ENCODE measurements at places on chromosomes 13 and 19. TPM values are rescaled to one million over a fixed set of nuclear protein-coding genes. Genes with fewer than 3 reads are reported as not detected.

- peaks cover 6% of the 10 kb centered on the region for H3K4me1 ChIP-seq
- no peaks in the 10 kb centered on the region for H3K36me3 ChIP-seq
- H3K27ac ChIP-seq, result no peak overlapping the region
- no peak overlapping the region for H3K4me3 ChIP-seq
These were observed 3.8 kb upstream of the ANGPTL4 start for GRCh38 chr19:8360196-8360595.

DNA sequence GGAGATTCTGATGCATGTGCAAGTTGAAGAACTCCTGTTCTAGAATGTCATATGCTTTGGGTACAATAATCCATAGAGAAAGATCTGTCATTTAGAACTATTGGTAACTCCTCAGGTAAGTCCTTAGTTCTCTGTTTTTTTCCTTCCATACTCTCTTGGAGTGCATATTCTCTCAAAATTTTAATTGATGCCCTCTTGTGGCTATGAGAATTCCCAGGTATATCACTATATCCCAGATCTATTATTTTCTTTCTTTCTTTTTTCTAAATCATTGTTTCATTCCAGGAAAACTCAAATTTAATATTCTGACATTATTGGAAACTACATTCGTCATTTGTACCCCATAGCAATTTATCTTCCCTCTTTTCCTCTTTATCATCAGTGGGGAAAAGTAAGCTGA is 485.4 kb downstream of the KLF5 start:
- no peak for DNase-seq
- peaks cover 5% of the 10 kb centered on the region for H3K4me1 ChIP-seq
- no peaks in the 10 kb centered on the region for H3K27me3 ChIP-seq
- H3K4me3 ChIP-seq, result no peak overlapping the region

DNA sequence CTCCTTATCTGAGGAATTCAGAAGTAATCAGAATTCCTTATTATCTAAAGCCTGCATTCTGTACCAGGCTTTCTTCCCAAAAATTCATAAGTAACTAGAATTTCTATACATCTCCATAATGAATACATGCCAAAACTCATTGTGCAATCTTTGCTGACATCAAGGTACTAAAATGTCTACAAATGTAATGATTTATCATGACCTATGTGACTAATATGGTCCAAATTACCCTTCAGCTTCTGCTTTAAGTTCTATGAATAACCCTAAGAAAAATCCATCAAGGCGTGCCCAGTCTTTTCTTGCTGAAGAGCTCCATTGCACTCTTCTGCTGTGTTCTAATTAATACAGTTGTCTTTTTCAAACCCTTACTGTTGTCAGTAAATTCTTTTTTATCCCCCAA is 58.5 kb upstream of the SLITRK1 start:
- no peaks in the 10 kb centered on the region for H3K36me3 ChIP-seq
- no peak overlapping the region for H3K4me3 ChIP-seq
- no peak for DNase-seq

DNA sequence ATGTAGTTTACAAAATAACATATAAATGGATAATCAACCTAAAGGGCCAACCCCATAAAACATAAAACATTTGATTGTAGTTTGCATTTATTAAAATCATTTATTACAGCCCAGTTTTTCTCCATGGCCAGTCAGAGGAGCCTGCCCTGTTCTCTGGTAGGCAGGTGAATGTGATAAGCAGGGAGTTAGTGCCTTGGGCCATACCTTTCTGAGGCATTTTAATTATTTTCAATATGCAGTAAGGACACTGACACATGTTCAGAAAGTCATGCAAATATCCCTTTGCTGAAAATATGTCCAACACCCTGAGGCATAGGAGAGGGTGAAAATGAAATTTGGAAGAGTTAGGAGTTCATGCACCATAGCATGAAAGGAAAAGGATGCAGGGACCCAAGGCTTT is 242.6 kb upstream of the EDNRB start:
- H3K36me3 ChIP-seq, result no peaks in the 10 kb centered on the region
- H3K4me1 ChIP-seq, result no peaks in the 10 kb centered on the region
- no peak for DNase-seq

GRCh38 chr13:100675661-100676129 is 1.1 kb upstream of the TMTC4 start:
- peak; percentile 30 for DNase-seq
- no peaks in the 10 kb centered on the region for H3K36me3 ChIP-seq
- H3K4me1 ChIP-seq, result peaks cover 12% of the 10 kb centered on the region
- H3K27me3 ChIP-seq, result peaks cover 13% of the 10 kb centered on the region
- H3K4me3 ChIP-seq, result peak overlapping the region; percentile 88

- no peaks in the 10 kb centered on the region for H3K27me3 ChIP-seq
- H3K36me3 ChIP-seq, result no peaks in the 10 kb centered on the region
- H3K4me3 ChIP-seq, result no peak overlapping the region
- H3K4me1 ChIP-seq, result peaks cover 22% of the 10 kb centered on the region
- H3K27ac ChIP-seq, result 0 out of 2 replicates have a peak overlapping the region, but pooled peaks have one; percentile 39
These were observed 49.7 kb upstream of the EHD2 start for GRCh38 chr19:47663435-47663910.

- H3K27ac ChIP-seq, result no peak overlapping the region
- H3K36me3 ChIP-seq, result peaks cover 8% of the 10 kb centered on the region
- H3K27me3 ChIP-seq, result no peaks in the 10 kb centered on the region
- DNase-seq, result no peak
These were observed 2861.4 kb upstream of the PCDH20 start for GRCh38 chr13:64277097-64277496.

DNA sequence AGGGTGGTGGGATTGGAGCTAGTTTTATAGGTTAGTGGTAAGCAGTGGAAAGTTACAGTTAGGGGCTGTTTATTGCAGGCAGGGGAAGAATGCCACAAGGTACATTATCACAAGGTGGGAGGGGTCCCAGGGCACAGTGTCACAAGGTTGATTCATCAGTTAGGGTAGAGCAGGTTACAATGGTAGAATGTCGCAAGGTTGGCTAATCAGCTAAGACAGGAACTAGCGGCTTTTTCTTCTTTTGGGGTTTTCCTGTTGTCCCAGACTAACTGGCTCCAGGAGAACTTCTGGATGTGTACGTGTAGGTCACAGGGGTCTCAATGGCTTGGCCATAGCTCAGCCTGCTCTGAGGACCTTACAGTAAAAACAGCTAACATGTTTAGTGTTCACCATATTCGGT is 1221.1 kb downstream of the SLITRK1 start:
- H3K4me3 ChIP-seq, result no peak overlapping the region
- H3K27me3 ChIP-seq, result no peaks in the 10 kb centered on the region
- DNase-seq, result no peak
- H3K27ac ChIP-seq, result no peak overlapping the region
- no peaks in the 10 kb centered on the region for H3K36me3 ChIP-seq

- no peak for DNase-seq
- no peaks in the 10 kb centered on the region for H3K4me1 ChIP-seq
- no peak overlapping the region for H3K27ac ChIP-seq
- no peaks in the 10 kb centered on the region for H3K36me3 ChIP-seq
- H3K4me3 ChIP-seq, result no peak overlapping the region
These were observed 49.1 kb upstream of the FLT1 start for GRCh38 chr13:28544026-28544425.

DNA sequence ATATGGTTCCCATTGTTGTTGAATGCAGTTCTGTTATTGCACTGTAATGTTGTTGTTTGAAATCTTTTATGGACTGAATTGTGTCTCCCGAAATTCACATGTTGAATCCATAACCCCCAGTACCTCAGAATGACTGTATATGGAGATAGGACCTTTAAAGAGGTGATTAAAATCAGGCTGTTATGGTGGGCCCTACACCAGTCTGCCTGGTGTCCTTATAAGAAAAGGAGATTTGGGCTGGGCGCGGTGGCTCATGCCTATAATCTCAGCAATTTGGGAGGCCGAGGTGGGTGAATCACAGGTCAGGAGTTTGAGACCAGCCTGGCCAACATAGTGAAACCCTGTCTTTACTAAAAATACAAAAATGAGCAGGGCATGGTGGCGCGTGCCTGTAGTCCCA is 7.4 kb downstream of the CXCL17 start:
- H3K4me1 ChIP-seq, result no peaks in the 10 kb centered on the region
- no peak for DNase-seq
- H3K27me3 ChIP-seq, result no peaks in the 10 kb centered on the region

DNA sequence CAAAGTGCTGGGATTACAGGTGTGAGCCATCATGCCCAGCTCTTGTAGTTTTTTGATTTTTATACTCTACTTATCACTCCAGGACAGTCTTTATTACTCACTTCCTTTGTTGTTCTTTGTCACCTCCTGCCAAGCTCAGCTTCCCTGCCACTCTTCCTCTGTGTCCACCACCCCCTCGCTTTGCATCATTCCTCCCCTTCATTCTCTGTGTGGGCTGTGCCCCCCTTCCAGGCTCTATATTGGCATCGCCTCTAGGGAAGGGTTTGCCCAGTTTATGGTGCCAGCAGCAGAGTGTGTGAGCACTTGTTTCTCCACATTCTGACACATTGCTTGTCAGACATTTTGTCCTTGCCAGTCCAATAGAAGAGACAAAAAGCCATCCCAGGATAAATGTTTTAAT is 15.1 kb downstream of the ZNF302 start:
- H3K36me3 ChIP-seq, result no peaks in the 10 kb centered on the region
- no peaks in the 10 kb centered on the region for H3K4me1 ChIP-seq
- H3K4me3 ChIP-seq, result no peak overlapping the region
- no peaks in the 10 kb centered on the region for H3K27me3 ChIP-seq
- H3K27ac ChIP-seq, result no peak overlapping the region

DNA sequence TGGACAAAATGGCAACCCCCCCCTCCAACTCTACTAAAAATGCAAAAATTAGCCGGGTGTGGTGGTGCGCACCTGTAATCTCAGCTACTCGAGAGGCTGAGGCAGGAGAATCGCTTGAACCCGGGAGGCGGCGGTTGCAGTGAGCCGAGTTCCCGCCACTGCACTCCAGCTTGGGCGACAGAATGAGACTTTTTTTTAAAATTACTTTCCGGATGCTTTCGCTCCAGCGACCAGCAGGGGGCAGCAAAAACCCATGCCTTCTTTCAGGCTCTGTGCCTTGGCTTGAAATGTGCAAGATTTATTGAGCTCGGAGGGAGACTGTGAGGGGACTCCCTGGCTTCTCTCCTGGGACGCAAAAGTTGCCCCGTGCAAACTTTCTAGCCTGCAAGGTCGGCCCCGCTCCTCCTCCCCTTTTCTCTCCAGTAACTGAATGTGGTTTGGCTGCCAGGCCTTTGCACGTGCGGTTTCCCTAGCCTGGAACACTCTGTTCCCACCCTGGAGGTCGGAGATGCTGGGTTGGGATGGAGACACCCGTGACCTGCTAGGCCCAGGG is 61.4 kb upstream of the NFIC start:
- DNase-seq, result peak; percentile 87
- no peaks in the 10 kb centered on the region for H3K4me1 ChIP-seq
- H3K27me3 ChIP-seq, result peaks cover 2% of the 10 kb centered on the region
- no peaks in the 10 kb centered on the region for H3K36me3 ChIP-seq
- no peak overlapping the region for H3K4me3 ChIP-seq

GRCh38 chr13:103062079-103062478 is 4.1 kb downstream of the SLC10A2 start:
- no peak overlapping the region for H3K27ac ChIP-seq
- H3K4me3 ChIP-seq, result no peak overlapping the region
- no peak for DNase-seq
- no peaks in the 10 kb centered on the region for H3K36me3 ChIP-seq

Gene KLHL1
- not detected for total RNA-seq

Gene NPAS1
- 5.0 TPM for total RNA-seq

Gene NANOS3
- not detected for total RNA-seq

Gene PRKCG
- total RNA-seq, result 15.9 TPM

Gene LMTK3
- 5.7 TPM for total RNA-seq
